ENCODE measurements at places on chromosomes 12 and 14.

GRCh38 chr12:15201056-15201455, 20.2 kb downstream of the RERG start:
- DNase-seq: no peak

GRCh38 chr14:57687416-57687815, 178.5 kb downstream of the SLC35F4 start:
- DNase-seq: no peak

DNA sequence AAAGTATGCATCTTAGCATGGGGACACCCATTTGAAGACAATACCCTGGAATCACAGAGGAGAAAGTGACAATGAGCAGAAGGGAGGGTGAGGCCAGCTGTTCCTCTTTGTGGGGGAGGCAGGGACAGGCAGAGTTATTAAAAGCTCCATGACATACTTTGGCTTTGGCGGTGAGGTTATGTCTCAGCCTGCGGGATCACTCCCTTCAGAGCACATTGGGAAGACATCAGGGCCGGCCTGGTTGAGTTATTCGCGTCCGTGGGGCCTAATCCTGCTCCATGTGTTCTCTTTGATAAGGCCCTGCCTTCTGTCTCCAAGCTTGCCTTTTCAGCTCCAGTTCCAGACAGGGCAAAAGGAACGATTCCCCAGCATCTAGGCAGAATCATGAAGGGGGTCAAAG, 98.8 kb upstream of the NTF3 start:
- DNase-seq: no peak

- no peak for DNase-seq
Measured at GRCh38 chr12:119320678-119321077, 13.9 kb upstream of the CCDC60 start.

DNA sequence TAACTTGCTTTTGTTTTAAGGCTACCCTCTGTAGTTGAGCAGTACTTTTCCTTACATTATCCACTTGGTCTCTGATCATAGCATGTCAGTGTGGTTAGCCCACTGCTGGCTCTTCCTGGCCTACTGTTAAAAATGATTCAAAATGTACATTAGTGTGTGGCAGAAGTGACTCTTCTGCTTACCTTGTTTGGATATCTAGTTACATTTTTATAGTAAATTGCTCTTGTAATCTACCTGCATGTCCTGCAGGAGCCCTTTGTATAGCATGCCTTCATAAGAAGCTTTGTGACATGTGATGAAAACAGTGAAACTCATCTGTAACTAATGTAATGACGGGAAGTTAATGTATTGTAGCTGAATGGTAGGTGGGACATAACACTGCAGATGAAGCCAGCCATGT, 8.1 kb downstream of the SPATS2 start:
- no peak for DNase-seq

GRCh38 chr12:9149372-9149771, 33.7 kb upstream of the A2M start:
- no peak for DNase-seq

GRCh38 chr14:75877292-75877691, 104.5 kb downstream of the TGFB3 start:
- DNase-seq: peak; percentile 91

DNA sequence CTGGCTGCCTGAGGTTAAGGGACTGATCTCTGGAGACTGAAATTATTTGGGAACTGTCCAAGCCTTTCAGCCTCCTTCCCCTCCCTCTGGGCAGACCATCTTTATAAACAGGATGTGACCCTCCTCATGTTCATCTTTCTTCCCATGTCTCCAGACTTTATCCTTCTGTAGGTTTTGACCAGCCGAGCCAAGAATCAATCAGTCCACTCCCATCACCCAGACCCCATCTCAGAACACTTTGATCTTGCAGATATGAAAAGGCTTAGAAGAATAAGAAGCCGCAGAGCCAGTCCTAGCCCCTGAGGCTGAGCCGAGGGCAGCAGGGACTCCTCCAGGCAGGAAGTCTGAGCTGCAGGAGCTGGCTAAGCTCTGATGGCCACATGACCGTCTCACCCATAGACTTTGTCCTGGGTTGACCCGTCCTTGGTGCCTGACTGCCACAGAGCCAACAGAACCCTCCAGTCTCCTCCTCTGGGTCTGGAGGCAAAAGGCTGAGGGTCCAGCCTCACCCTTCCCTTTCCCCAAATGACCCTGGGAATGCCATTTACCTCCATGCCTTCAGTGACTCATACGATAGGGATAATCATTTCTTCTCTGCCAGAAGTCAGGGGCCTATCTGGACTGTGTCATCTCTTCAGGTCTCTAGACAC, 1.6 kb downstream of the KRT71 start:
- no peak for DNase-seq

DNA sequence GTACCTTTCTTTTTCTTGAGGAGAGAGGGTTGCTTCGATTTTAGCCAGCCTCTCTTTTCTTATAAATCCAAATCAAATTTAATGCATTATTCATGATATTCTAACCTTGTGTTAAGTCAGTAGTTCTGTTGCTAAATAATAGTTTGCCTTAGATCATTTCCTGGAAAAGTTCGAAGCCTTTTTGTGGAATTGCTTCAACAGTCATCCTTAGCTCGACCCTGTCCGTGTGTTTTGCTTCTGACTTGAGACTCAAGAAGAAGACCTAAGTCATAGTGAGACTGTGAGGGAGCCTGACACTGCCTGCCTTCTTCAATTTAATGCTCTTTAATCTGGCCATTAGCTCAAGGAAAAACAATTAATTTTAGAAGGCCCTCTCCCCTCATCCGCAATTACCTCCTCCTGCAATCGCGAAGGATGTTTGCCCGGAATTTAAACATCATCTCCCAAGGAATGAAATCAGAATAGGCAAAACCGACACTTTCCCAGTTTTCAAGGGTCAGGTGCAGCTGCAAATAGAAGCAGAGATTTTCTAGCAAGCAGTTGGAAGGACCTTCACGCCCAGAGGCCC, 453 bp upstream of the SLC4A8 start:
- DNase-seq: no peak

GRCh38 chr14:54533100-54533499, 23.4 kb downstream of the CGRRF1 start:
- DNase-seq: no peak

DNA sequence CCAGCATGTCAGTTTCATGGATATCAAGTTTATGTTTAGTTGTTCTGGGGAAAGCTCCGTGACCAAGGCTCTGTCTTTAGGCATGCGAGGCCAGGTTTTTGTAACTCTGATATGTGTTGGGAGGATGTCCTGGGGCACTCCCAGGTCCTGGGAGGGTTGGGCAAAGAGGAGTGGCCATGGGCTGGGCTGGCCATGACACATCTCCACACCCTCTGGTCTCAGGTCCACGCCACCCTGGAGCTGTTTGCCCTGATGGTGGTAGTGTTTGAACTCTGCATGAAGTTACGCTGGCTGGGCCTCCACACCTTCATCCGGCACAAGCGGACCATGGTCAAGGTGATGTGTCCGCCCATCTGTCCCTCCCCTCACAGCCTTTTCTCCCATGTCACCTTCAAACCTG, 46.4 kb downstream of the TPCN1 start:
- DNase-seq: no peak

- no peak for DNase-seq
Measured at GRCh38 chr14:32023540-32023939, 53.6 kb upstream of the ARHGAP5 start.

DNA sequence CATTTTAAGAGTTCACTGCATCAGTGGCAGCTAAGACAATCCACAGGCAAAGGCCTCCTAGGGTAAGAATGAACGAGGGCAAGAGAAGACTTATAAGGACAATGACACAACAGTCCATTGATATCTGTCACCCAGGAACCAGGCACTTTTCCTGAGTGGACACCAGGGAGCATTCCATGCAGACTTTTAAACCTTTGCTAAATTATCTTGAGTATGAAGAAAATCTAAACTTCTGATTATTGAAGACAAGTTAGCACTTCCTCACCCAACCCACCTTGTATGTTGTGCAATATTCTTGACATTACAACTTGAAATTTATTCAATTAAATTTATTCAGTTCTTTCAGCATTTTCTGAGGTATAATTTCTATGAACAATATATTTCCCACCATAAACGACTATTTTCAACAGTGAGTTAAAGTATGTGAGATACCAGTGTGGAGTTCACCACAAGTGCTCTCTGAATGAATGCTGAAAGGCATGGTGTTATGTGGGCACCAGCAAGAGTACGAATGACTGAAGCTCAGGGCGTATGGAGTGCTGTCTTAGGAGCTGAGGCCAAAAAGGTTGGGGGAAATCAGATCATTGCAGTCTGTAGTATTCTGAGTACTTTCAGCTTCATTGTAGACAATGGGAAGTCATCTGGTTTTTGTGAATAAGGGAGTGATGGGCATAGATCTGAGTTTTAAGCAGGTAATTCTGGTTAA, 124.3 kb upstream of the LMNTD1 start:
- peak; percentile 36 for DNase-seq

GRCh38 chr12:5507944-5508343, 76.0 kb downstream of the NTF3 start:
- no peak for DNase-seq

DNA sequence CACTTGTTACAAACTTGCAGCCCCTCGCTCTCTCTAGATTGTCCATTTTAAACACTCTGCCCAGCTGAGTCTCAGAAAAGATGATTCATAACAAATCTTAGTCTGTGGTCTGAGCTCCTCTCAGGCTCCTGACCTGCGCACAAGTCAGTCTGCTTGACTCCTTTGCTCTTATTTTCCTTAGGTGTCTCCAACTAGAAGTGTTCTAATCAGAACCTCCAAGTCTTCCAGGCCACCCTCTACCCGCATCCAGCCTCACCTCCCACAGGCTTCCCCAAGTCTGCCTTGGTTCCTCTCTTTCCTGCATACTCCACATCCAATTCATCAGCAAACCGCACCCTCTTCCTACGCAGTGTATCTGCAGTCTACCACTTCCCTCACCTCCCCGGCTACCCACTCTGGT, 42.4 kb upstream of the BDKRB2 start:
- no peak for DNase-seq

DNA sequence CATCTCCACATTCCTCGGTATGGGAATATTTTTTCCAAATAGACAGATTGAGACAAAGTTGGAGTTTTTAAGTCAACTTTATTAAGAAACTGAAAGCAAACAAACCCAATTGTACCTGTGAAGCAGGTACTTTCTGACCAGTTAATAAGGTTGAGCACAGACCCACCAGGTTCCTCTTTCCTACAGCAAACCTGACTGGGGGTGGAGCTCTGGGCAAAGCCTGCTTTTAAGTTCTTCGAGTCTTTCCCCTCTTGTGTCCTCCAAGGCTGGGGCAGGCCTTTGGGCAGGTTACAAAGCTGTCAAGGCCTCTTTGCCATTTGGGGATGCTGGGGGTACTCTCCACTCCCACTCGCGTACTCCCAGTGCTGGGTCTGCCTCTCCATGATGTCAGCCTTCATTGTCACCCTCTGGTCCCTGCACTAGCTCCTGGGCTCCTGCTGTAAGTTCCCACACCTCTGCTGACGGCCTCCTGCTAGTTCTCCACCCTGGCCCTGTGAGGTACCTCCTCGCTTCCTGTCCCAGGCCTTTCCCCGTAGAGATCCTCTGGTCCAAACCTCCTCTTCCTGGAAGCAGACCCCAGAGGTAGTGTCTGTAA, 3.2 kb downstream of the KCNH3 start:
- DNase-seq: no peak

GRCh38 chr14:32846821-32847365, 91.8 kb upstream of the NPAS3 start:
- no peak for DNase-seq

- DNase-seq: peak; percentile 89
Measured at GRCh38 chr12:32106517-32107358, at the start of gene BICD1. Gene BICD1, plus strand, starts transcription at chr12:32106847. Its CDS starts 485 bp downstream, at chr12:32107332.

GRCh38 chr12:59657266-59657665, 61.4 kb downstream of the SLC16A7 start:
- peak; percentile 25 for DNase-seq

DNA sequence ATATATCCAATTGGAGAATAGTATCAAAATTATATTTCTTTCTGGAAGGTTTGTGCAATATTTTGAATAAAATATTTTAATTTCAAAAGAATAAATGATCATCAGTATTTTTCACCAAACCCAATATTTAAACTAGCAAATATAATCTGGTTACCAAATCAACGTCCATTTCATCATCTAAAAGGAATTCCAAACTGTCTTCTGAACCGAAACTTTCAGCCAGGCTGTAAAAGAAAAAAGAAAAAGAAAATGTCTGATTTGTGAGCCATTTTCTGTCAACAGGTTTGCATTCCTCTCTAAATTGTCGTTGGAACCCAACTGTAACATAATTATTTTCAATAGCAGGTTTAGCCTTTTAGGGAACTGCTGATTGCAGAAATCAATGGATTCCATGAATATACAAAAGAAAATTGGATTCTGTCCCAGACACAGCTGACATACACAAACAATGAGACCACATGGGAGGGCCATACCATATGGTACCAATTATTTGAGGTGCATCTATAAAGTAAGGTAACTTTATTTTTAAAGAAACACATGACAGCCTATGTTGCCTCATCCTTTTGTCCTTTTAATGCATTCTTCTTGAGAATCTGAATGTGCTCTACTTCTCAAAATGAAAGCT, 22.7 kb downstream of the SNRPF start:
- DNase-seq: peak; percentile 21

DNA sequence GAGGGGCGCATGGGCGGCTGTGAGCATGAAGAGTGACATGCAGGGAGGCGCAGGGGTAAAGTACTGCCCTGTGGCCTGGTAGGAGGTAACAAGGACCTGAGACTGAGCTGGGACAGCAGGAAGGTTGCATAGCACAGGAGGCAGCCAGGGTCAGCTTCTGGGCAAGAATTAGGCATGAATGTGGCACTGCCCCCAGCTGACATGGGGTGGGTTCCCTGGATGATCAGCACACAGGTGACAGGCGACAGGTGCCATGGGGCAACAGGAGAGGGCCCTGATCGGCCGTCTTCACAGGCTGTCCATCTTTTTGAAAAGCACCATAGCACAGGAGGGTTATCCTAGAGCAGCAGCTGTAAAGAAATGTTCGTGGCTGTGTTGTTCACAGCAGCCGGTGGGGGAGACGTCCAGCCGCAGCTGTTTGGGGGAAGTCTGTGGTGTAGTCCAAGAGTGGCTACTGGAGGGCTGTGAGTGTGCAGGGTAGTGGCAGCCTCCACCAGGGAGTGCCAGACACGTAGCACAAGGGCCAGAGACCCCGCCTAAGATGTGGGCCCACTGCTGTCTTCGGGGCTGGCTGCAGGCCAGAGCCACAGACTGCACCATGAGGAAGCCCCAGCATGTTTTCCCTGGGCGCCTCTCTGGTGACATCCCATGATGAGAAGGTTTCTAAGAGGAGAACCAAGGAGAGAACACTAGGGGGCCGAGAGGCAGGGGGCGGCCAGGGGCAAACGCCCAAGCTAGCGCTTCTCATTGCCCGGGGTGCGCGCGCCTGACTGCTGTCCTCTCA, 8.4 kb downstream of the CLBA1 start:
- DNase-seq: no peak

DNA sequence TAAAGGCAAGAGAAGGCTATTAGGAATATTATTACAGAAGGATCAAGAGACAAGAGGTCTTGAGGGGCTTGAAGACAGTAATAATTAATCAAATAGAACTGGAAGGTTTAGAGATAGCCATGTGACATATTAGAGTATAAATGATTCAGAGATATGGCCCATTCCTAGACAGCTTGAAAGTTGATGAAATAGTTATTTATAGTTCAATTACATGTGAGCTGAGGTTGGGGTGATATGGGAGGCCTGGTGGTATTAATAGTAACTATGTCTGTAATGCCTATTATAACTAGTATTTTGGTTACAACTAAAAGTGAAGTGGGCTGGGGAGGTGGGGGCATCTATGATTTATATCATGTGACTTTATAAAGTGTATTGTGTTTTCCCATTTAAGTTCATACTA, 14.1 kb upstream of the MIS18BP1 start:
- no peak for DNase-seq

- peak; percentile 49 for DNase-seq
Measured at GRCh38 chr12:29782871-29783772, 620 bp downstream of the TMTC1 start.
